ENCODE measurements at places on chromosomes 13 and 19. TPM values are rescaled to one million over a fixed set of nuclear protein-coding genes. Genes with fewer than 3 reads are reported as not detected.

DNA sequence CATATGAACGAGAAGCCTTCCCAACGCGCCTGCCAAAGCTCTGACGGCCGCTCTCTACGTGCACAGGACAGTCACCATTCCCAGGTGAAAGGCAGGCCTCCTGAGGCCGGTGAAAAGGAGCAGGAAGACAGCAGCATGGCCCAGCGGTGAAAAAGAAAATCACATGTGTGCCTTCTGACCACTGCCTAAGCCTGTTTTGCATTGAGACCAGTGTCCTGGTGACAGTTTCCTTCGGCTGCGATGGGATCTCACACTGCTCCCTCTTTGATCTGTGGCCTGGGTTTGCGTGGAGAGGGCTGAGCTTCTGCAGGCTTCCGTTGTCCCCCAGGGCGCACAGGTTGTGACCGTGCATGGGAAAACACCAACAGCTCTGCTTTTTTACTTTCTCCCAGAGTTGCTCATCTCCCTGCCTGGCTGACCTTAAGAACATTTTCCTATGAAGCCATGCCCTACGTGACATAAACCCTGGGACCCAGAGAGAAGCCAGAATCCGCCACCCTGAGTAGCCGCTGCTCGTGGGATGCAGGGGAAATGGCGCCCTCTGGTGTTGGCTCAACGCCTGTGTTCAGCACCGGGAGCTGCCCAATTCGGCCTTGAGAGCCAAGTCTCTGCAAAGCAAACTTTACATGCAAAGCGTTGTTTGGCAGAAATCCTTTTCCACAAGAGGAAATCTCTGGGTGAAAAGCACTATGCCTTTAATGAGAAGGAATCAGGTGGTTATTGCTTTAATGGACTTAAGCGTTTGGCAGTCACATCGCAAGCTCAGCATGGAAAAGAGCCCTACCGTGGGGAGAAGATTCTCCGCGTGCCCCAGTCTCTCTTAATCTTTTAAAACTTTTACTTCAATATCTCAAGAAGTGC lies 112.2 kb upstream of the GPR12 start:
- H3K27ac ChIP-seq, result no peak overlapping the region
- DNase-seq, result peak; percentile 77
- H3K36me3 ChIP-seq, result no peaks in the 10 kb centered on the region
- H3K4me3 ChIP-seq, result no peak overlapping the region
- no peaks in the 10 kb centered on the region for H3K4me1 ChIP-seq
- H3K27me3 ChIP-seq, result peaks cover 21% of the 10 kb centered on the region

DNA sequence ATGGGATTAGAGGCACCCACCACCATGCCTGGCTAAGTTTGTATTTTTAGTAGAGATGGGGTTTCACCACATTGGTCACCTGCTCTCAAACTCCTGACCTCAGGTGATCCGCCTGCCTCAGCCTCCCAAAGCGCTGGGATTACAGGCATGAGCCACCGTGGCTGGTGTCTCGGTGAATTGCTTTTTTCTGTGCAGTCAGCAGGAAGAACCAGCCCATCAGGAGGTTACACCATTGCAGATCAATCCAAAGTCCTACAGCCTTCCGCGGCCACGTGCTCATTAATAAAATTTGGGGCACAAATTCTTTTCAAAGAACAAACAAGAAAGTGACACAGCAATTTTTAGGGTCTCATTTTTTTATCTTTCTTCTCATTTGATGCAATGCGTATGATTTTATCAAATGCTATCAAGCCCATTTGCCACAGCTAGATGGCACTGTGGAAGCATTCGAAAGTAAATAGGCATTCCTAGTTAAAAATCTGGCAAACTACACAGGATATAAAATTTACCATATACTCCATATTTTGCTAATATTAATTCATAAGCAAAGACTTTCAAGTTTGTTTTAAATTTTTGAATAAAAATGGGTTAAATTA lies 54.4 kb upstream of the ZNF835 start:
- DNase-seq, result no peak
- peaks cover 10% of the 10 kb centered on the region for H3K36me3 ChIP-seq
- H3K4me1 ChIP-seq, result no peaks in the 10 kb centered on the region
- H3K27ac ChIP-seq, result no peak overlapping the region
- H3K27me3 ChIP-seq, result no peaks in the 10 kb centered on the region

GRCh38 chr13:77374786-77375185 lies 47.9 kb upstream of the MYCBP2 start:
- no peak for DNase-seq
- H3K36me3 ChIP-seq, result no peaks in the 10 kb centered on the region
- no peaks in the 10 kb centered on the region for H3K4me1 ChIP-seq

DNA sequence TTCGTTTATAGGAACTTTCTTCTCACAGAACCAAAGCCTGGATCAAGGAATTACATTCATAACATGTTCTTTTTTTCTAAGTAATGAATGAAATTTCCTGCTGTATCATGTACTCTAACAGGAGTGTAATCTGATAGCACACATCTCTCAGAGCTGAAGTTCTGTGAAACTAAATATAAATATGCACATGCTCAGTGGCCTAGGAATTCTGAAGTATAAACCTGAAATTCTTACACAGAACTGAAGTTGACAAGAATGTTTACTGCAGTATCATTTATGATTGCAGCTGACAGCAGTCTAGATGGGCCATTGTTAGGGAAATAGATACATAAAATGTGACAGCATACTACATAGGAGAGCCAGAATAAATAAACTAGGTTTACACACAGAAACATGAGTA lies 54.5 kb downstream of the USP12 start:
- H3K4me3 ChIP-seq, result no peak overlapping the region
- H3K27ac ChIP-seq, result peak overlapping the region; percentile 54
- H3K27me3 ChIP-seq, result no peaks in the 10 kb centered on the region
- H3K4me1 ChIP-seq, result peaks cover 9% of the 10 kb centered on the region
- no peak for DNase-seq

GRCh38 chr19:33177417-33177979 lies 16.6 kb upstream of the LRP3 start:
- H3K4me1 ChIP-seq, result peaks cover 25% of the 10 kb centered on the region
- peaks cover 3% of the 10 kb centered on the region for H3K27me3 ChIP-seq
- peaks cover under 1% of the 10 kb centered on the region for H3K36me3 ChIP-seq
- no peak for DNase-seq

DNA sequence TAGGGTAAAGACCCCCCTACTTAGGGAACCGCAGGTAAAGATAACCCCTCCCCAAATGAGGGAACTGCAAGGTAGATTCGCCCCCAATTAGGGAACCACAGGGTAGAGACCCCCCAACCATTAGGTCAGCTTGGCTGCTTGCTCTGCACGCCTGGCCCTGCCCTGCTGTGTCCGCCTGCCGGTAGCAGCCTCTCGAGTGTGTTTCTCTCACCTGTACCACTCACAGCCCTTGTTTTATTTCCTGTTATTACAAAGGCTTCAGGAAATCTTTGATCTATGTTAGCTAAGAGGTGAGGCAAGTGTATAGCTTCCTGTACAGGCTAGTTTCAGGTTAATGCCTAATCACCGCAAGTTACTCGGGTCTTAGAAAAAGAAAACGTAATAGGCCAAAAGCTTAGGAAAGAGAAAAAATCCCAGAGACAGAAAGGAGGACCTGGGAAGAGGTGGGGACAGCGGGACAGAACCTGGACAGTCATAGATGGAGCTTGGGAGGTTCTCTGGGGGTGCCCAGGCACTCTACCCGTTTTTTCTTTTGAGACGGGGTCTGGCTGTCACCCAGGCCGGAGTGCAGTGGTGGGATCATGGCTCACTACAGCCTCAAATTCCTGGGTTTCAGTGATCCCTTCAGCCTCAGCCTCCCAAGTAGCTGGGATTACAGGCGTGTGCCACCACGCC lies 23.1 kb upstream of the EIF3G start:
- DNase-seq, result no peak
- no peak overlapping the region for H3K4me3 ChIP-seq
- H3K36me3 ChIP-seq, result peaks cover 24% of the 10 kb centered on the region
- no peaks in the 10 kb centered on the region for H3K27me3 ChIP-seq

DNA sequence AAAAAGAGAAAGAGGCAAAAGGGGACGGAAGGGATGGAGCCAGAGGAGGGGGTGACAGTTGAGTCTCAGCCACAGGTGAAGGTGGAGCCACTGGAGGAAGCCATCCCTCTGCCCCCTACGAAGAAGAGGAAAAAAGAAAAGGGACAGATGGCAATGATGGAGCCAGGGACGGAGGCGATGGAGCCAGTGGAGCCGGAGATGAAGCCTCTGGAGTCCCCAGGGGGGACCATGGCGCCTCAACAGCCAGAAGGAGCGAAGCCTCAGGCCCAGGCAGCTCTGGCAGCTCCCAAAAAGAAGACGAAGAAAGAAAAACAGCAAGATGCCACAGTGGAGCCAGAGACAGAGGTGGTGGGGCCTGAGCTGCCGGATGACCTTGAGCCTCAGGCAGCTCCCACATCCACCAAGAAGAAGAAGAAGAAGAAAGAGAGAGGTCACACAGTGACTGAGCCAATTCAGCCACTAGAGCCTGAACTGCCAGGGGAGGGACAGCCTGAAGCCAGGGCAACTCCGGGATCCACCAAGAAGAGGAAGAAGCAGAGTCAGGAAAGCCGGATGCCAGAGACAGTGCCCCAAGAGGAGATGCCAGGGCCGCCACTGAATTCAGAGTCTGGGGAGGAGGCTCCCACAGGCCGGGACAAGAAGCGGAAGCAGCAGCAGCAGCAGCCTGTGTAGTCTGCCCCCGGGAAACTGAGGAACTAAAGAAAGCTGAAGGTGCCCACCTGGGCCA lies 2.5 kb downstream of the POLR1G start:
- peaks cover 27% of the 10 kb centered on the region for H3K36me3 ChIP-seq
- no peak for DNase-seq
- peaks cover 23% of the 10 kb centered on the region for H3K4me1 ChIP-seq
- H3K4me3 ChIP-seq, result no peak overlapping the region
- peaks cover 14% of the 10 kb centered on the region for H3K27me3 ChIP-seq
- H3K27ac ChIP-seq, result peak overlapping the region; percentile 0

DNA sequence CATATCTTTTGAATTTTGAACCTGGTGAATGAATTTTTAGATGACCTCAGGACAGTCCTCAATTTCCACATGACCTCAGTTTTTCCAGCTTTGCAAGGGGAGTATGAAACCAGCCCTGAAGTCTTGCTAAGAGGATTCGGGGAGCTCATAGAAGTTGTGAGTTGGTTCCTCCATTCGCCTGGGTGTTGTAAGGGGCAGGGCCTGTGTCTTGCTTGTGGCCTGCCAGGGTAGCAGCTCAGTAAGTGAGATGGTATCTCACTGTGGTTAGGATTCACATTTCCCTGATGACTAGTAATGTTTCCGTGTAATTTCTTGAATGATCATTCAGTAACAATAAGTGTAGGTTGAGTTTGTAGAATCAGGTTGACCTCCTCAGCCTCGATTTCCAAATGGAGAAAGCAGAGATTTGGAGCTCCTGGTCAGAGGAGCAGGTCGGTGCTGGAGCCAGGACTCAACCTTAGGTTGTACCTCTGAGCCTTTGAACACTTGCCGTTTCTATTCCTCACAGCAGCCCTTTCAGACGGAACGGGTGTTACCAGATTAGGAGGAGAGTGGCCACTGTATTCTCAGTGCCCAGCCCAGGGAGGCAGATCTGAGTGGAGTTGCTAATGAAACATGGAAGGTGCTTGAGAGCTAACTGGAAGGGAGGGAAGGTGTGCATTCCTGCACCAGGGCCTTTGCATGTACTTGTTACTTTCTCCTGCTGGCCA lies 14.6 kb downstream of the NACC1 start:
- no peaks in the 10 kb centered on the region for H3K4me1 ChIP-seq
- peaks cover 2% of the 10 kb centered on the region for H3K36me3 ChIP-seq
- no peaks in the 10 kb centered on the region for H3K27me3 ChIP-seq
- H3K27ac ChIP-seq, result peak overlapping the region; percentile 2
- H3K4me3 ChIP-seq, result no peak overlapping the region
- no peak for DNase-seq

DNA sequence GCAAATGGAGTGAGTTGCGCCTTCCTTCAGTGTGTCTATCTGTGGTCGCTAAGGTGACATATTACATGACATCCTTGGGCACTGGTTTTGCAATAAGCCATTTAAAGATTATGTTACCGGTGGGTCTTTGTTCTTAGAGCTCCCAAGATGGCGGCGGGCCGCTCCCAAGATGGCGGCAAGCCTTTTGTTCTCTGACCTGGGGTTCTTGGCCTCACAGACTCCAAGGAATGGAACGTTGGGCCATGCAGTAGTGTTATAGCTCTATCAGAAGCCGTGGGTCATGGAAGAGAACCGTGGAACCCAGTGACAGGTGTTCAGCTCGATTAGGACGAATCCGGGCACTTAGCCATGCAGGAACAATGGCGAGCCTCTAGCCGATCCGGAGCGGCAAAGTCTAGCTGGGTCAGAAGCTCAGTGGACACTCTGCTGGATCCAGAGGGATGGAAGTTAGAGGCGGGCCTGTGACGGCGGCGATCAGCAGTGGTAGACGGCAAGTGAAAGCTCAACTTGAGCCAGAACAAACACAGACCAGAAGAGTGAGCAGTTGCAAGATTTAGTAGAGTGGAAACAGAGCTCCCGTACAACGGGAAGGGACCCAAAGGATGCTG lies 188.6 kb downstream of the TEX29 start:
- no peaks in the 10 kb centered on the region for H3K4me1 ChIP-seq
- no peaks in the 10 kb centered on the region for H3K36me3 ChIP-seq
- no peak for DNase-seq

DNA sequence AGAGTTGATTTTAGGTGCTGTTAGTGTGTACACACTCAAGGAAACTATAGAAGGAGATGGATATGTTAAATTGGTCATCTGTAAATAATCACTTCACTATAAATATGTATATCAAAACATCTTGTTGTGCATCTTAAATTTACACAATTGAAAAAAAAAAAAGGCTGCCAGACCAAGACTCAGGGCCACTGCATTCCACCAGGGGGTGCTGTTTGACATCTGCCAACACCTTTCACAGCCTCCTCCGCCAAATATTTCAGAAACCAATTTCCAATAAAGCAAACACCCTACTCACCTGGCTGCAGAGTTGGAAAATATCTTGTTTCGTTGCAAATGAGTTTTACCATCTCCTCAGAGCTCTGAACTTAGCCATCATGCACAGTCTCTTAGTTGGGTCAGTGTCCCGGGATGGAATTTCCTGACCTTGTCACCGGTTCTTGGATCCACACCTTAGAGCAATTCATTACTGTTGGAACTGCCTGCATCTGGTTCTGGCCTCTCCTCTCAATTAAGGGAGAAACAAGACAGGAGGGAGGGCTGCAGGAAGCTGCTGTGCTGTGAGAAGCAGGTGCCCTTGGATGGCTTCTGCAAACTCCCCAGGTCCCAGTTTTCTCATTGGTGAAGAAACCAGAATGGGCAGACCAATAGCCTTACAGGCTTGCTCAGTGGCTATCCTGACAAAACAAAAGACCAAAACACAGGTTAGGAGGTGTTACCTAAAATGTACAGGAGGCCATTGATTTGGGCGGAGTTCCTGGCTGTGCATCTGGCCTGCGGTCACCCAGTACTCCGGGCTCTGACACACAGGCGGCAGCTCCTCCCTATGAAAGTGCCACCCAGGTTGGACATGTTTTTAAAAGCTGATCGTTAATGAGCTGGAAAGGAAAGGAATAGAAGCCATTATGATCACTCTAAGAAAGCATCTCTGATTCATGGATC lies 746.6 kb downstream of the UQCRFS1 start:
- no peaks in the 10 kb centered on the region for H3K36me3 ChIP-seq
- peaks cover 14% of the 10 kb centered on the region for H3K27me3 ChIP-seq
- H3K27ac ChIP-seq, result no peak overlapping the region
- DNase-seq, result peak; percentile 77
- no peaks in the 10 kb centered on the region for H3K4me1 ChIP-seq

Gene ELF1
- 76.9 TPM for total RNA-seq

Gene PINLYP
- total RNA-seq, result 14.5 TPM

Gene OR7A5
- total RNA-seq, result not detected

All from mesothelial cell of epicardium (in vitro differentiated cells).